ENCODE measurements at places on chromosomes 2 and 18. TPM values are rescaled to one million over a fixed set of nuclear protein-coding genes. Genes with fewer than 3 reads are reported as not detected.

Gene OR6B2
- not detected for total RNA-seq

Gene CDH20
- 0.39 TPM for total RNA-seq

Gene GALNT13
- not detected for total RNA-seq

Gene SERPINB2
- total RNA-seq = not detected

Gene DUSP2
- 728 TPM for total RNA-seq

Gene TEX44
- total RNA-seq = not detected

Gene ZNF2
- 0.53 TPM for total RNA-seq

Gene C2orf78
- not detected for total RNA-seq

Gene TMEM87B
- total RNA-seq = 8.9 TPM

Gene CPO
- not detected for total RNA-seq

Gene FAM124B
- 1.3 TPM for total RNA-seq

Gene SCN2A
- total RNA-seq = not detected

Gene ANKRD23
- total RNA-seq = 10.4 TPM

Gene HEATR5B
- total RNA-seq = 23.9 TPM

Gene CTLA4
- total RNA-seq = 49.8 TPM

Gene RANBP2
- total RNA-seq = 186 TPM

Gene CD8B2
- total RNA-seq = not detected

Gene PGAP1
- 10.3 TPM for total RNA-seq
